ENCODE measurements at places on chromosomes 11 and 22.

GRCh38 chr11:6778518-6778917 is 4.3 kb upstream of the OR2AG1 start:
- no peak for DNase-seq

GRCh38 chr11:134574947-134575346 is 162.9 kb upstream of the B3GAT1 start:
- DNase-seq = no peak

- DNase-seq = no peak
These were observed 380.5 kb downstream of the SHANK2 start for GRCh38 chr11:70871881-70872280.

DNA sequence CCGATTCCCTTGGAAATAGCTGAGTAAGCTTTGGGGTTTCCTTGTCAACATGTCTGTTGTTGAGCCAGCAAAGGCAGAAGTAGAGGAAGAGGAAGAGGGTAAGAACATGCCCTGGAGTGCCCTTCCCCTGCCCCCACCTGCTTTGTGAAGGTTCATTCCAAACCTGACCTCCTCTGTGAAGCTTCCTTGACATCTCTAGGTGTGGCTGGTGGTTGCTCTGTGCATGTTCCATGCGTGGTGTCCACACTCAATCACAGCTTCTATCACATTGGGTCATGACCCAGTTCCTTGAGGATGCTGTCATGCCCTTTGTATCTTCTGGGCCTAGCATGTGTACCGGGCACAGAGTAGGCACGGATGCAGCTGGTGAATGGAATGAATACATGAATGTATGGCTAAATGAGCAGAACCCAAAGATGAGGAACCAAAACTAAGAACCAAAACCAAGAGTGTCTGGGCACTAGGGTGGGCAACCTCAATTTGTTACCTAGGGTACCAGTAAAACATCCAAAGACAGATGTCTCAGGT is 23.7 kb upstream of the FXYD6 start:
- no peak for DNase-seq

DNA sequence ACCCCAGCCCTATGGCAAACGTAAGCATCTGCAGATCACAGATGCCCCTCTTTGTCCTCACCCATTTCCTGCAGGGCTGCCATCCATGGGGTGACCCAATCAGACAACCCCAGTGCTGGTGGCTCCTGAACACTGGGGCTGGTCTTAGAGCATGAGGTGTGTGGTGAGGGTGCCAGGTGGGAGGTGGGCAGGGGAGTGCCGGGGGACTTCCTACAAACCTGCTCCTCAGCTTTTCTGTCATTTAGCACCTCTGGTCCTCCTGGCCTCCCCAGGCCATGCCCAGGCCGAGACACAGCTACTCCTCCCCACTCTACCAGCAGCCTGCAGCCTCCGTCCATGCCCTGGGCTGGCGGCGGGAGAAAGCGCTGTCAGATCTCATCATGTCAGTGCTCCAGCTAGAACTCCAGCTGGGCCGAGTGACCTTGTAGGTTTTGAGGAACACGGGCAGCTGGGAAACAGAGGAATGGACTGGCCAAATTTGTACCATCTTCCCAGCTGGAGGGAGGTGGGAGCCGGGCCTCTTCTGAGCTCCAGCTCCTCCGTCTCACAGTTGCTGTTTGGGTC is 157.7 kb upstream of the NECTIN1 start:
- DNase-seq = no peak

DNA sequence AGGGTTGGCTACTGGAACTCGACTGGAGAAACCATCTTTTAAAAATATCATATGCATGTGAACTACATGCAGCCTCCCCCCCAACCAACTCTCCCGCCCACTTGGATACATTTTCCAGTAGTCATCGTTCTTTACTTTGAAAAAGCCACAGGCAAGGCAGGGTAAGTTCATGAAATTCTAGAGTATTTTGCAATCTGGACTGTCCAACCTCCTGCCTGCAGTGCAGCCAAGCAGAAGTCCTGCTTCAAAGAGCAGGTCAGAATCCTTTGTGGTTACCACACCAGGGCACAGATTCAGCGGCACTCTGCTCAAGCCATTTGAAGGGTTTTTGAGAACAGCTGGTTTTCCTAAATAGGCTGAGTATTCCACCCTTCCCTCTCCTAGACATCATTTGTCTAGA is 12.1 kb downstream of the ELF5 start:
- peak; percentile 69 for DNase-seq

DNA sequence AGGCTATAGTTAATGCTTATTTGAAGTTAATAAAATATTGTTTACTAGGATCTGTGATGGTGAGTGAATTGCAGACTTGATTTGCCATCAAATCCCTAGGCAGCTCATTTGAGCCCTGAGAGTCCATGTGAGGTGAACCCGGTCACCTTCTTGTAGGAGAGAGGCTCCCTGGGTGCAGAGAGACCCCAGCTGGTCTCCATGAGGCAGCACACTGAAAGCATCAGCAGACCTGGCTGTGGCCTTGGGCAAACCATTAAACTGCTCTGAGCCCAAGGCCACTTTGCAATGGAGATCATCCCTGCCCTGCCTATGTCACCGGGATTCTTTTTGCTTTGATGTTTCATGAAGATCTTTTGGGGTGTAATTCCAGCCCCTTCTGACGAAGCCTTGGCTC is 125.2 kb downstream of the MICAL2 start:
- no peak for DNase-seq

- peak; percentile 39 for DNase-seq
These were observed 380.3 kb downstream of the AASDHPPT start for GRCh38 chr11:106457727-106458126.

DNA sequence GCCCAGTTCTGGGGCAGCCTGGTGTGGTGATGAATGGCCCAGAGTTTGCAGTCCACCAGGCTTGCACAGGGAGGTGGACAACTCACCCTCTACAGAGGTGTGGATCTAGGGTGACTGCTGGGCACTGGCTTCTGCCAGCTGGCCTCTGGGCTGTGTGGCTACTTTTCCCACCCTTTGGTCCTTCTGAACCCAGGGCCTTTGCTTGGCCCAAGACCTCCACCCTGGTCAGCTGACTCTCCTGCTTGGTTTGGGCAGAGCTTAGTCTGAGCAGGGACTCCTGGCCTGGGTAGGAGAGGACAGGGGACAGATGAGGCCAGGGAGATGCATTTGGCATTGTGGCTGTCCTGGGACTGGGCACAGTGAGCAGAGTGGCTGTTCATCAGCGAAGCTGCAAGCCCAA is 83.0 kb upstream of the SHANK2 start:
- no peak for DNase-seq

GRCh38 chr22:41446057-41446501 is 522 bp downstream of the TOB2 start:
- DNase-seq = no peak

DNA sequence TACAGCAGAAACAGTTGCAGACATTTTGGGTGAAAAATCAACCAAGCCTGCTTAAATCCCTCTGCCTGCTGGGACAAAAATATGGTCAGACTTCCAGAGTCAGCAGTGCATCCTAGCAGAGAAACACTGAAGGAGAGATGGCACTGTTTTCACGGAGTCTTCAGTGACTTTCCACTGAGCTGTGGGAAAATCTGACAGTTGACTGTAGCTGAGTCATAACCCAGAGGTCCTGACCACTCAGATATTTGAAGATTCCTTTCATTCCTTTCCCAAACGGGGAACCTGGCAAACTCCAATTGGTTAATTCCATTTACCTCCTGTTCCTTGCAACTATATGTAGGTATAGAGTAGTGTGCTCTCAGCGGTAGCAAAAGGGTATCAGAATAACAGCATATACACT is 20.9 kb upstream of the UPB1 start:
- DNase-seq = peak; percentile 83

- no peak for DNase-seq
These were observed 201.8 kb upstream of the NCAM1 start for GRCh38 chr11:112759418-112759817.

GRCh38 chr22:39454385-39454871 is 2.4 kb upstream of the MGAT3 start:
- DNase-seq = no peak

- no peak for DNase-seq
These were observed 10.1 kb downstream of the PATE2 start for GRCh38 chr11:125768336-125769046.

- no peak for DNase-seq
These were observed 11.0 kb upstream of the CACNA1I start for GRCh38 chr22:39559456-39560105.

DNA sequence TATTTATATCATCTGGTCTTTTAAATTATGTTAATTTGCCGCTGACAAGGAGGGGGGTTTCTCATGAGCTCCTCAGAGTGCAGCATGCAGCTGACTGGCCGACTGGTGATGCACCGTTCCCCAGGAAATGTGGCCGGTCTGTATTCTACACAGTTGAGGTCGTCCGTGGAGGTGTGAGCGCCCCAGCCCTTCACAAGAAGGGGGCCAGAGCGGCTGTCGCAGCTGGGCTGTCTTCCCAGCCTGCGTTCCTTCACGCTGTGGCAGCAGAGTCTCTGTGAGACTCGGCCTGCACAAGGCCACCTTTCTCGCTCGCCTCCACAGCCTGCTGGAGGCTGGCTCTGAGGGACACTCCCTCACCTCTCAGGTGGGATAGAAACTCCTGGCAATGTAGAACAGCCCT is 43.2 kb downstream of the AP2A2 start:
- no peak for DNase-seq

DNA sequence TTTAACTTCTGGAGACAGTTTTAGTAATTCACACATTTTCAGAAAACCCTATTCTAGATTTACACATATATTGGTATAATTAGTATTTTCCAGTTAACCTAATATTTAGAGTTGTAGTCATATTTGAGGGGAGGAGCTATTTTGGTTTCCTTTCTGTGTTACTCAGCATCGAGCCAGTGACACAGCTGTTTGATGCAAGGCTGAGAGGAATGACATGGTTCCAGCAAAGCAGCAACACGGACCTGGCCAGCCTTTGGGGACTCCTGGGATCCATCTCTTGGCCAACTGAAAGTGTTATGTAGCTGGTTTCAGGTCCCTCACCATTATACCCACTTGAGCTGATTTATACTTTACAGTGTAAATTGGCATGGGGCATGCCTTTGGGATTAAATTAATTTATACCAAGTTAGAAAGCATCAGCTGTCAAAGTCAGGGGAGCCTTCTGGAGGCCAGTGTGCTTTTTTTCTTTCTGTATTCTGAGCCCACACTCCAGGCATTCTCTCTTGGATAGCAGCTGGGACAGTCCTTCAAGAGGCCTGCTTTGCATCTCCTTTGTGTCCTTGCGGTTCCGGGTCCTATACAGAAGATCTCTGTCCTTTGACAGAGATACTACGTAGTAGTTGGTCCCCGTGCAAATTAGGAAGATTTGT is 91.3 kb upstream of the SLC25A18 start:
- DNase-seq = no peak

GRCh38 chr11:10461276-10461790 is 6.3 kb downstream of the AMPD3 start:
- DNase-seq = no peak

GRCh38 chr22:45271667-45272201 is 13.0 kb upstream of the UPK3A start:
- no peak for DNase-seq
